ENCODE measurements at places on chromosomes 2 and 18.

GRCh38 chr2:46257476-46257875 is 39.7 kb upstream of the EPAS1 start:
- no peak for DNase-seq

DNA sequence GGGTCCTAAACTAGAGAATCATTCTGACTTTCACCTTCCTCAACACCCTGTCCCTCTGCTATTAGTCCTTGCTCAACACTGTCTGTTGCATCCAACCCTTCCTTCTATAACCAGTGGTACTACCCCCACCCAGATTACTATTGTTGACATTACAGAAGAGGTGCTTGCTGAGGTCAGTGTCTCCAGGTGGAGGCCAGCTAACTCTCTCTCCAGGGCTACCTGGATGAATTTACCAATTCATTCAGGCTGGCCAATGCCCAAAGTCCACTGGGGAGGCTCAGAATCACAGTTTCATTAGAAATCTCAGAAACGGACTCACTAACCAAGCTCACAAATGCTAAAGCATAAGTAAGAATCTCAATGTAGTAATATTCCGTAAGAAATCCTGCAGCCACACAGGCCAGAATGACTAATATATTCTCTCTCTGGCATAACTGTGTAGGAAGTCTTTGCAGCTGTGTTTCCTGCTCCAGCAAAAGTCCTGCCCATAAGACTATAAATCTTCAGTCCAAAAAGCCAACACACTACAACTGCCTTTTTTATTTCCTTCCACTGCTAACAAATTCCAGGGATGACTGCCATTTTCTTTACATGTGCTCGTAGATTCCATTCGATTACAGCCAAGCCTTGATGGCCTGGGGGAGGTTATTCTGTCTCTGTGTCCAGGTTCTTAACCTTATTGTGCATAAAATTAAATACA is 10.0 kb upstream of the TTR start:
- DNase-seq: no peak

DNA sequence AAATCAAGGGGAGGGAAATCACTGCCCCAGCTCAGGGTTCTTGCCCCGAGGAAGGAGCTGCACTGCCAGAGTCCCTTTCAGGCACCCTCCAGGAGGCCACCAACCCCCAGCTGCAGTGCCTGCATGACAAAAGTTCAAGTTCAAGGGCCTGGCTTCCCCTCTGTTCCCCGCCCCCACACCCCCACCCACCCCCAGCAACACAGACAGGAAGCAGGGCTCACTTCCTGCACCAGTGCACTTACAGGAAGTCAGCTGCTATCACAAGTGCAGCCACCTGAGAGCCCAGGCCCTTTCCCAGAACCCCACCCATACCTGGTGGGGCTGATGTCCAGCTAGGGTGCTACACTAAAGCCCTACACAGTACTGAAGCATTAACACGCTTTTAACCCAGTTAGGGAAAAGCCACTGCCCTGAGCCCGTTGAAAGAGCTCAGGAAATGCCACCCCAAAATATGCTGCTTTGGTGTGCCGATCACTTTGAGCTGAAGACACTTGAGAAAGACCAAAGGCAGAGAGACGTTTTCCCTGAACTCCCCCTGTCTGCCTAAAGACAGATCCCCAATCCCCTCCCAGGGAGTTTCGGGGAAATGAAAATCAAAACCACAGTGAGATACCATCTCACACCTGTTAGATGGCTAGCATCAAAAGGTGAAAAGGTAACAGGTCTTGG is 109.9 kb upstream of the CAB39 start:
- no peak for DNase-seq

DNA sequence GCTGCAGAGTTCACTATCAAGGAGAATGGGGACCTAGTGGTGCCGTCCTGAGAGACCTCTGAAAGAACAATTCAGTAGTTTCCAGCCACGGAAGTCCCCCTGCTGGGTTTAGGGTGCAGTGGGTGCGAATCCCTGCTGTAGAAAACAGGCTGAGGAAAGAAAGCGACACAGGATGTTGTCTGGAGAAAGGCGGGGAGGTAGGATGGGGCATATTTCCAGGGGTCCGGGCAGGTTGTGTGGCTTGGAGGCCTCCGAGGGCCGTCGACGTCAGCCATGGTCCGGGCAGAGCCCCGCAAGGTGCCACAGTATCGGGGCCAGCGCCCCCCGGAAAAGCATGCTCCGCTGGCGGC is 807 bp upstream of the CREB1 start:
- peak; percentile 32 for DNase-seq

DNA sequence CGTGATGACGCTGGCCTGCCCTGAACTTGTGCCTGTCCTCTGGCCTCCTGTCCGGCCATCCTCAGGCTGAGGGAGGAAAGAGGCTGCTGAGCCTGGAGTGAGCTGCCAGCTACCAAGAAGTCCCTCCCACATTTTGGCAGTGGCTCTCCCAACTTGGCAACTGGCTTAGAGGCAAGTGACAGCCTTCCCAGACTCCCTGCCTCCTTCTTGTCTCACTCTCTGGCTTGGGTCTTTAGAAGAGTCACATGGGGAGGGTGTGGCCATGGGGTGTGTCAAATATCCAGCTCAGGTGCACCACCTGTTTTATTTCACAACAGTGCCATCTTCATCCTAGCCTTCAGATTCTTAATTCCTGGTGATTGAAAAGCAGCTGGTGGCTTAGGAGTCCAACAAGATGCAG is 222.9 kb downstream of the PRKCE start:
- no peak for DNase-seq

GRCh38 chr2:234137400-234138014 is 87.0 kb downstream of the SPP2 start:
- no peak for DNase-seq

GRCh38 chr2:19932928-19933327 is 31.1 kb upstream of the TTC32 start:
- DNase-seq: no peak

DNA sequence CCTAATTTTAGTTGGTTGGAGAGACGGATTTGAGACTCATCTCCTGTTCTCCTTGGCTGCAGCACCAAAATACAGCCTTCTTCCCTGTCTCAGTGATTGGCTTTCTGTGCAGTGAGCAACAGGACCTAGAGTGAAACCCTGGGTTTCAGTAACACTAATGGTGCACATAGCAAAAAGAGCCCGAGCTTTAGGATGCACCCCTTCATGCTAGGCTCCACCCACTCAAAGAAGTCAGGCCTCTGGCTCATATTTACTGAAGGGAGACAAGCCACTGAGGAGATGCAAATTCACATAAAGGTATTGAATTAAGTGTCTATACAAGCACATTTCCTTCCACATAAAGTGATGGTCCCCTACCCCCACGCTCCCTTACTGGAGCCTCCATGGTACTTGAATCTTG is 131.9 kb upstream of the CHAC2 start:
- DNase-seq: no peak

GRCh38 chr2:159921752-159922404 is 123.9 kb upstream of the CD302 start:
- DNase-seq: peak; percentile 83

- DNase-seq: no peak
These were observed 18.6 kb upstream of the CNDP1 start for GRCh38 chr18:74515620-74516231.

GRCh38 chr2:217930761-217931563 is 71.8 kb downstream of the TNS1 start:
- no peak for DNase-seq

DNA sequence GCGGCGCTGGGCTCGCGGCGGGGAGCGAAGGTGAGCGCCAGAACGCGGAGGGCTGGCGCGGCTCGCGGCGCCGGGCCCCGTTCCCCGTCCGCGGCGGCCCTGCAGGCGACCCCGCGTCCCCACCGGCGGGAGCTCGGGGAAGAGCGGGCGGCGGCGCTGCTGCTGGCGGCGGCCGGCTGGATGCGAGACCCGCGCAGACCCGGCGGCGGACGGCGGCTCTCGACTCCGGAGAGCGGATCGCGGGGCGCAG is 213 bp downstream of the DOK6 start:
- DNase-seq: no peak

DNA sequence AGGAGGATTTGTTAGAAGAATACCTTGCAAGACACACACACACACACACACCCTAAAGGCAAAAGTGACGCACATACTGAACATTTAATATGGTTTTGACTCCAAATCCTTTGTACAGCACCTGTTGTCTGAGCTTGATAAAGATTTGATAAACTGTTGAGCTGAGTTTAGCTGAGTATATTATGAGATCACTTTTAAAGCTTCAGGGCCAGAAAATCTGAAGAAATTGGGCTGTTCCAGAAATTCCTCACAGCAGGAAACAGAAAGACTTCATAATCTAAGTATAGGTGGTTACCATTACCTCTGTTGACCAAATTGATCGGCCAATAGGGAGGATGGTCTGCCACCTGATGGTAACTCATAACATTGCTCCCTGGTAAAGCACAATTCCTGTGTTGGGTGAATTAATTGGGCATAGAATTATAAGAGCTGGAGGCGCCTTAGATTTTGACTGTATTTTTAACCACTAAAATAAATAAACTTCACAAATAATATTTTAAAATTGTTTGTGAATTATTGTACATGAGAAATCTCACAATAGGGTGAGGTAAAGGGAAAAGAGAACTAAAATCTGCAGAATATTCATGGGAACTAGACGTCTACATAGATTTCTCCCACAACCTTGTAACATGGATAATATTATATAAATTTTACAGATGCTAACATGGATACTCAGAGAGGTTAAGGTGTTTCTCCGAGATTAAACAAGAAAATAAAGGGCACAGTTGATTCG is 21.8 kb upstream of the RPIA start:
- DNase-seq: no peak

DNA sequence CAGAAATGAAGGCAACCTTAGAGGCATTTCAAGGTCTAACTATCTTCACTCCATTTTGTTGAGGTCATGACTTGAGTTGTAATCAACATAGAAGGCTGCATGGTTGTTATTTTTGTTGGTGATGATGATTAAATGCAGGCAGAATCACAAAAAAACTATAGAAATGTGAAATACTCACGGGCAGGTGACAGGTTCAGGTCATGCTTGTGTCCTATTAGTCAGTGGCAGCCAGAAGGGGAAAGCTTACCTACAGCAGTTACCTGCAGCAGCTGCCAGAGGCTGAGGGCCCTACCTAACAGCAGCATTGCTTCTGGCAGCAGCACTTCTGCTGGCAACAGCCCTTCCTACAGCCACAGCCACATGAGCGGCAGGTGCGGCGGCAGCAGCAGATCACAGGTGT is 394 bp downstream of the SCYGR3 start:
- no peak for DNase-seq

DNA sequence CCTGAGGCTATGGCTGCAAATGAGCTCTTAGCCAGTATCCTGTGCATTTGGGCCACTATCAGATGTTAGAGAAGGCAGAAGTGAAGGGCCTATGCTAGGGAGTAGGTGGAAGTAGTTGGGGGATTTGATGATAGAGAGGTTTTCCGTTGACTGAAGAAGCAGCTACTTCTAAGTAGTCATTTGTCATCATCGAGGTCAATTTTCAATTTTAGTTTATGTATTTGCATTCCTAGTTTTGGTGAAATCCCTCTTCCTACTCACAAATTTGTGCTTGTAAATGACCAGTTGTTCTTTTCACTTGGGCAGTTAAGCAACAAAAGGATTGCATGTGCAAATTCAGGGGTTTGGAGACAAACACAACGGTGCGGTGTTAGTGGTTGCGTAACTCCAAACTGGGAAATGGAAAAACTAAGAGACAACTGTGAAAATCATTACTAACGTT is 48.5 kb upstream of the PELI1 start:
- no peak for DNase-seq

GRCh38 chr2:199449956-199450355 is 7.8 kb downstream of the SATB2 start:
- DNase-seq: no peak

DNA sequence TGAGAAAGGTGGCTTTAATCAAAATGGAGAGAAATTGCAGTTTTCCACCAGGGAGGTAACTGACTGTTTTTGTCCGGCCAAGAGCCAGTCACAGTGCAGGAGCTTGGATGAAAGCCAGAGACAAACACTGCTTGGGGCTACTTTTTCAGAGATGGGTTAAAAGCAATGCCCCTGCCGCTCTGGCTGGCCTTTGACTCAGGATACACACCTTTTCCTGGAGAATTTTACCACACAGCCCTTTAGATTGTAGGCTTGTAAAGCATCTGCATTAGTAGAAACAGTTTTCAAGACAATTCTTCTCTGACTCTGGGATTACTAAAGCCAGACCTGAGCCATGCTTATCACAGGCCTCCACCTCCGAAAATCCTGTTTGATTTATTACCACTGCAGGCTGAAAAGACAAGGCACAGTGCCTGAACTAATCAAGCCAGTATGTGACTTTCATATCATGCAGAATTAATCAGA is 79.7 kb downstream of the CCBE1 start:
- DNase-seq: no peak

DNA sequence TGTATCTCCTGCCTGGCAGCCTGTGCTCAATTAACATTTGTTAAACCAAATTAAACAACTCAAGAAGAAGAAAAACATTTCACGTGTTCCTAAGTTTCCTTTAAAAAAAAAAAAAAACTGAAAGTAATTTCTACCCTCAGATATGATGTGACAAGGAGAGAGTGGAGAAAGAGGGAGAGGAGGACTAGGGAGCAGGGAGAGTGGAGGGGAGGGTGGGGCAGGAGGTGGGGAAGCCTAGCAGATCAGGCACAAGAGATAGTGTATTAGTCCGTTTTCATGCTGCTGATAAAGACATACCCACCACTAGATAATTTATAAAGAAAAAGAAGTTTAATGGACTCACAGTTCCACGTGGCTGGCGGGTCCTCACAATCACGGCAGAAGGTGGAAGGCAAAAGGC is 46.4 kb downstream of the CYP1B1 start:
- DNase-seq: no peak

DNA sequence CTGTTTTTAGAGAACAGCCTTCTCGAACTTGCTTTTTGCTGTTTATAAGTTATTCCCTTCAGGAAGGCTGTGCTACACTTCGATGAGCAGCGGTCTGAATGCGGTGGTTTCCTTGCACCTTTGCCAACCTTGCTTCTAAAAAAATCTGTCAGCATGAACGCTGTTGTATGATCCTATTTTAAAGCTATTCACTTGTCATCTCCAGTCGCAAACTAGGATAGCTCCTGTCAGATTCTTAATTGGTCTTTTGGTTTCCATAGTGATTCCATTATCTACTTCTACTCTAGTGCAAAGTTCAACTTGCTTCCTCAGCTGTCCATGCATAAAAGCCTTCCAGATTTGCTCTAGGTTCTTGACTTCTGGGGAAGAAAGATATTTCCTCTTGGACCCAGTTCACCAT is 76.3 kb upstream of the GALNT3 start:
- no peak for DNase-seq

- no peak for DNase-seq
These were observed 21.6 kb downstream of the TNS1 start for GRCh38 chr2:217981084-217981730.

DNA sequence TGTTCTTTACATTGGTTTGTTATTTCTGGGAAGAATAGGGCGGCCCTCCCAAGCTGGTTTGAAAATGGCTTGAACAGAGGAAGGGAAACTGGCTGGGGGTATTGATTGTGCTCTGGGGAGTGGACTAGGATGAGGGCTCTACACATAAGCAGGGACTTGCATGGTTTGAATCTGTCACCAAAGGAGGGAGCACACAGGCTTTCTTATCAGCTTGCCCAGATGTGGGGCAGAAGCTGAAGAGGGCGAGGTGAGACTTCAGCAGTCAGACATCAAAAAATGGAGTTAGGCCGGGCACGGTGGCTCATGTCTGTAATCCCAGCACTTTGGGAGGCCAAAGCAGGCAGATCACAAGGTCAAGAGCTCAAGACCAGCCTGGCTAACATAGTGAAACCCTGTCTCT is 7.2 kb upstream of the RAB12 start:
- DNase-seq: no peak

- DNase-seq: no peak
These were observed 4.7 kb downstream of the CDH19 start for GRCh38 chr18:66599190-66599589.
